Immature natural killer cell (primary cell): ENCODE measurements at places on chromosomes 7 and 10. TPM values are rescaled to one million over a fixed set of nuclear protein-coding genes. Genes with fewer than 3 reads are reported as not detected.

Gene DPYSL4
- polyA plus RNA-seq = not detected

Gene SLC26A5
- polyA plus RNA-seq = not detected

Gene AKR1C2
- not detected for polyA plus RNA-seq

- no peak overlapping the region for H3K27ac ChIP-seq
- no peak overlapping the region for H3K4me3 ChIP-seq
- no peaks in the 10 kb centered on the region for H3K27me3 ChIP-seq
- no peaks in the 10 kb centered on the region for H3K36me3 ChIP-seq
Measured at GRCh38 chr7:40879941-40880543, 745.2 kb downstream of the SUGCT start.

- H3K27ac ChIP-seq = no peak overlapping the region
- peaks cover 3% of the 10 kb centered on the region for H3K27me3 ChIP-seq
- H3K4me3 ChIP-seq = no peak overlapping the region
- DNase-seq = no peak
- no peaks in the 10 kb centered on the region for H3K4me1 ChIP-seq
Measured at GRCh38 chr10:15451137-15452094, 80.3 kb upstream of the FAM171A1 start.

GRCh38 chr7:15313361-15313760 lies 248.5 kb downstream of the AGMO start:
- H3K4me3 ChIP-seq = no peak overlapping the region
- H3K27ac ChIP-seq = no peak overlapping the region
- DNase-seq = no peak
- H3K27me3 ChIP-seq = no peaks in the 10 kb centered on the region
- H3K36me3 ChIP-seq = no peaks in the 10 kb centered on the region
- H3K4me1 ChIP-seq = no peaks in the 10 kb centered on the region

DNA sequence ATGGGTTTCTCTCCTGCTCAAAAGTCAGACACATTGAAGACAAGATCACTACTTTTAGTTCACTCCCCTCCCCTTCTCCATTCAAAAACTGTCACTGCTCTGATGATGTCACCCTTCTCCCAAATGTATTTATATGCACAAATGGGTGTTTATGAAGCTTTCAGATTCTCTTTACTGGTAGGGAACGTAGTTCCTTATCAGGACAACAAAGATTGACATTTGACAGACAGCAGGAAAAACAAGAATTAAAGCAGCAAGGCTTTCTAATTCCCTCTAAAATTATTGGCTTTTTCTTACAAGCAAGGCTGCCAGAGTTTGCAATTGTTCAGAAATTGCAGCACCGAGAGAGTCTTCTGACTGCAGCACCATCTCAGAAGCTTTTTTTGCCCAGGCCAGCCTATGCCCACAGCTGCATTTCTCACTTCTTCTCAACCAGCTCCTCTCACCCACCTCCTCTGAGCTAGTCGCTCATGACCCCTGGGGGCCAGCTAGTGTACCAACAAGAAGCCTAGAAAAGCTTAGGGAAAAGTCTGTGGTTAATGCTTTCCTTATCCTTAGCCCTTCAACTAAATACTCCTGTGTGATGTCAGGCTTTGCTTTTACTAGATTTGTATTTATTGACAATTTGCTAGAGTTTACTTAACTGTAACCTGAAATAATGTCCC lies 265.1 kb downstream of the HTR7 start:
- peaks cover 2% of the 10 kb centered on the region for H3K27me3 ChIP-seq
- H3K27ac ChIP-seq = no peak overlapping the region
- no peaks in the 10 kb centered on the region for H3K36me3 ChIP-seq
- no peak for DNase-seq
- no peaks in the 10 kb centered on the region for H3K4me1 ChIP-seq
